ENCODE measurements at places on chromosomes 6 and 20.

DNA sequence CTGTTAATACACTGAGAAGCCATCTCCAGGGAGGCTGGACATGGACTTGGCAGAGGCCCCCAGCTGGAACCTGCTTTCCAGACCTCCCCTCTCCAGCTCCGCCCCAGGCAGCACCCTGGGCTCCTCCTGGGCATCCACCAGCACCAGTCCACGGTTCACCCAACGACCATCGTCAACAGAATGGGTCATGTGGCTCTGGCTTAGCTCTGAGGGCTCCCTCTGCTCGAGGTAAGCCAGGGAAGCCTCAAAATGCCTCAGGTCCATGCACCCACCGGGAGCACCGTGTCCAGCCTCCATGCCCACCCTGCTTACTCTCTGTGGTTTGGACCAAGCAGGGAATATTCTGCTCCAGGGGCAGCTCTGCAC lies 40.5 kb downstream of the WDR27 start:
- DNase-seq = no peak

DNA sequence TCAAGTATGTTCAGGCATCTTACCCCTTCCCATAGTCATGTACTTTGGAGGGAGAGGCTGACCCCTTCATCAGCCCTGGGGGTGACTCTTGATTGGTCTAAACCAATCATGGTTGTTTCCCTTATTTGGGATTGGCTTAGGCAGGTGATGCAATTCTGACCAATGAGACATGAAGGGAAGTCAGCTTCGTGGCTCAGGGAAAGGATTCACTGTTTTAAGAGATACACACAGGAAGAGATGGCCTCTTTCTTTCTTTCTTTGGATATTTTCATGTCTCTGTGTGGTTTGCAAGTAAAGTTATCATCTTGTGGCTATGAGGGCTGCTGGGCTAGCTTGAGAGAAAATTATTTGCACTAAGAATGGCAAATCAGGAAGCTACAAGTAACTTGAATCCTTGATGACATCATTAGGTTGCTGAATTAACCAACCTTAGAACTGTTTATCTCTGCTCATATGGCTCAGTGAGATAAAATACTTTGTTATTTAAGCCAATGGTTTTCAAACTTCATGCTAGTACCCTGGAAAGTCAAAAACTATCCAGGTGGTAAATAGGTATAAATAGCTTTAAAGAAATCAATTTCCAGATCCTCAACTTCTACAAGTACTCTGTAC lies 144.2 kb upstream of the CENPW start:
- DNase-seq = no peak

DNA sequence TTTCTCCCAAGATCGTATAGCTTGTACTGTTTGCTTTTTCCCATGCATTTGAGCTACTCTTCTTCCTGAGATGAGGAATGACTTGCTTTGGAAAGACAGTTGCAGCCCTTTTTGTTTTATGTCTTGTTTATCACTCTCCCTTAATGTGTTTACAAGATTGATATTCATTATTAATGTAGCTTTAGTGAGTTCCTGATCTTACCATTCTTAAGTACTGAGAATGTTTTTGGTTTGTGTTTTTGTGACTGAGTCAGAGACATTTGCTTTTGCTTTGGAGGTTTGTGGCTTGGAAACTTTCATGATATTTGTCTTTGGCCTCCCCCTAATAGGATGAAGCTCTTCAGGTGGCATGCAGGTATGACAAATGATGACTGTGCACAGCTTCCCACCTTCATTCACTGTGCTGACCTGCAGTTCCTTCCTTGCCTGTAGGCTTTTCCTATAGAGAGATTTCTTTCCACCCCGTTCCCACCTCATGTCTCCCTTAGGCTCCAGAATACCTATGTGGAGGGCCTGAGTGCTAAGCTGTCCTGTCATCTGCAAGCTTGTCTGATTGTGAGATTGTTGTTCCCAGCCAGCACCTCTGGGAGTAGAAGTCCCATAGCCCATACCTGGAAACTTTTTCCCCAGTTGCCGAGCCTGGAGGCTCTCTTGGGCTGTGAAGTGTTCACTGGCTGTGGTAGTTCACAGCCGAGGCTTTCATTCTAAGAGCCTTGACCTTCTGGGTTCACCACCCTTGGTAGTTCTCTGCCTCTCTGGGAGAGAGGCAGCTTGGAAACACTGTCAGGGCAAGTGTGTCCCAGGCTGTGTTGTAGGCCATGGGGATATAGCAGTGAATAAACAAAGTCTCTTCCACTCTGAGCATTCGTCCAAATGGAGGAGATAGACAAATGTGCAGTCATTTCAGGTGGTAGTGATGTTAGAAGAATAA lies 27.1 kb downstream of the CDS2 start:
- DNase-seq = no peak

DNA sequence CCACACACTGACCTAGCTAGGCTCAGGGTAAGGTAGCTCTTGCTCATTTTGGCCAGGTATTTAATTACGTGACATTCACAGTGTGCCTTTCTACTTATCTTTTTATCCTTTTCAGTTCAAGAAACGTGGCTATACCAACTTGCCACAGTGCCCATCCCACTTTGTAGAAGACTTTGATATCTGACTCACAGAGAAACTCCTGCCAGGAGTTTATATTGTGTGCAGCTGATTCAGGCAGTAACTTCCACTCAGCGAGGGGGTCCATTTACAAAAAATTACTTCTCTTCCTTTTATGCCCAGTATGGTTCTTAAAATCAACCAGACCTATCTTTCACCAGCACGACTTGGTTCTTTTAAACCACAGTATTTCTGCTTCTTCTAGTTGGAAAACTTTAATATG lies 75.6 kb downstream of the PRL start:
- no peak for DNase-seq

GRCh38 chr6:129776542-129777330 lies 66.8 kb upstream of the ARHGAP18 start:
- DNase-seq = no peak

GRCh38 chr6:97468981-97469380 lies 186.0 kb upstream of the MMS22L start:
- DNase-seq = no peak

DNA sequence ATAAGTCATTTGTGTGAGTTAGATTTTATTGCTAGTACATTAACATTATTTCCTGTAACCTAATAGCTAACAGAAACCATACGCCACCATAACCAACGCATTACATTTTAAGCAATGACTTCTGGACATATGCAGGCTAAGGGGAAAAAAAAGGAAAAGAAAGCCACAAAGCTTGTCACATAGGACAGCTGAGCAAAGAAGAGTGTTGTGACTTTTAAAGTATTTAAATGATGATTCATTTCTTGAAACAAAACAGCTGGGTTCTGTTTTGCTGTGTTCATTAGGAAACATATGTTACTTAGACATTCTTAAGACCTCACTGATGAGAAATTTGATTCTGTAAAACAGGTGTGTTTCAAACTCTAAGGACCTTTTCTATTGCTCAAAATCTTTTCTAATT lies 171.4 kb downstream of the COL9A1 start:
- DNase-seq = no peak

GRCh38 chr6:158040051-158040803 lies 58.6 kb downstream of the SYNJ2 start:
- DNase-seq = peak; percentile 40

DNA sequence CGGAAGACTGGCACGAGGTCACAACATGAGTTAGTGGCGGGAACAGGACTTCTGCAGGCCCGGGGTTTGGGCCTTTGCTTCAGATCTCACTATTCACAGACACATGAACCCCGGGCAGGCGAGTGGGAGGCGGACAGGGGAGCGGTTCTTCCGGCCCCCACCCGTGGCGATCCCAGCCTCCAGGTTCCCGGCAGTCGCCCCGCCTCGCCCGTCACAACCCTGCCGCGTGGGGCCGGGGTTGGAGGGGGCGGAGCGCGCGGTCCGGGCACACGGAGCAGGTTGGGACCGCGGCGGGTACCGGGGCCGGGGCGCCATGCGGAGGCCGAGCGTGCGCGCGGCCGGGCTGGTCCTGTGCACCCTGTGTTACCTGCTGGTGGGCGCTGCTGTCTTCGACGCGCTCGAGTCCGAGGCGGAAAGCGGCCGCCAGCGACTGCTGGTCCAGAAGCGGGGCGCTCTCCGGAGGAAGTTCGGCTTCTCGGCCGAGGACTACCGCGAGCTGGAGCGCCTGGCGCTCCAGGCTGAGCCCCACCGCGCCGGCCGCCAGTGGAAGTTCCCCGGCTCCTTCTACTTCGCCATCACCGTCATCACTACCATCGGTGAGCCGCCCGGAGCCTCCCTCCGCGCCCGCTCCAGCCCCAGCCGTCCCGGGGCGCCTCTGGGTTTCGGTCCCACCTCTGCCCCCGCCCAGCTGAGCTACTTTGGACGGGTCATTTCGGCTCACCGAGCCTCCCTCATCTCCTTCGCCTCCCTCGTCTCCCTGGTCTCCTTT lies at the start of gene KCNK15:
Gene KCNK15, plus strand, starts transcription at position 268 of the 769 bp plus-strand sequence. Its CDS starts 46 bp downstream, at position 314.
- DNase-seq = peak; percentile 70

- no peak for DNase-seq
Observed at GRCh38 chr20:62989201-62989601, 17.6 kb downstream of the BHLHE23 start.

DNA sequence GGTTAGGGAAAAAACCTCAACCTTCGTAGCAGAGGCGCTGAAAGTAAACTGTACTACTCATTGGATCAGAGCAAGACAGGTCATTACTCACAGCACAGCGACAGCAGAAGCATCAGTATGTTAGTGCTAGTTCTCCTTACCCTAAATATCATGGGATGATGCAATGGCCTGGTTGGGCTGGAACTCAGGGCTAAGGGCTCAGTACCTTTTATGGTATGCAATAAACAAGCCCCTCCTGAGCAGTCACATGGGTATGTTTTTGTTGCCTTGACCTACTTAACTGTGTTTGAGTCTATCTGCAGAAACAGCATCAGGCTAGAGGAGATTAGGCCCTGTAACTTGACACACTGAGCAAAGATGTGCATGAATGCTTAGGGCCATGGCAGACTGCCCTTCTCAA lies 369.4 kb upstream of the IMPG1 start:
- no peak for DNase-seq

DNA sequence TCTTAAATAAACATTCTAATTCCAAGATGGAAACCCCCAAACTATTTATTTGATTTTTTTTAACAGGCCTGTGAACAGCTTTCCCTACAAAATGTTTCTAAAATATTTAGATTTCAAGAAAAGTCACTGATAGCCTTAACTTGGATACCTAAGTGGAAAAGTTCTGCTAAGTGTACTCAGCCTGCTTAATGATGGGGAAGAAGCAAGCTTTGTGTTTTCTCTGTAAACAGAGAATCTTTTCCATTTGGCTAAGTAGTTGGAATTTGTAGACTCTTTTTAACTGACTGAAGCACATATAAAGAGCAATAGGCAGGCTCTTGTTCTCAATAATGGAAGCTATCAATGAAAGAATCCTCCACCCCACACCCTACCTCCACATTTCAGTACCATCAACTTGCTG lies 108.2 kb downstream of the KIF6 start:
- DNase-seq = no peak

GRCh38 chr6:77383026-77383425 lies 80.3 kb downstream of the HTR1B start:
- DNase-seq = no peak

- no peak for DNase-seq
Observed at GRCh38 chr20:51705400-51705799, 62.8 kb downstream of the ATP9A start.
